ENCODE measurements at places on chromosomes 6 and 20.

- DNase-seq, result no peak
These were observed 248.6 kb upstream of the SUPT3H start for GRCh38 chr6:45626087-45626891.

GRCh38 chr6:154289818-154290508, 66.6 kb downstream of the IPCEF1 start:
- no peak for DNase-seq

- no peak for DNase-seq
These were observed 93.8 kb upstream of the LY86 start for GRCh38 chr6:6494677-6495076.

DNA sequence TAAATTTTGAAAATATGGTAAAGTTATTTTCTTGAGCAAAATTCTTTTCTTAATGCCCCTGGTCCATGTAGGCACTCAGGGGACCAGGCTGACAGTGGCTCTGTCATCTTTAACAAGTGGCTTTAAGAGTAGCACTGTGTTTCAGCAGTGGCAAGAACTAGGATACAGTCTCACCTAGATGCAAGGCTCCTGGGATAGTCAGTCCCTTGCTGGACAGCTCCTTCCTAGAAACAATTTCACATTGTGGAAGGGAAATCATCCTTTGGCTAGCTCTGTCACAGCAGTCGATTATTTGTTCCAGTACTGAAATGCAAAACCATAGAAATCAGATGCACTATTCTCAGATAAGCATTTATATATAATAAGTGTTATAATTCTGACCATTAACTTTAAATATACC, 175.4 kb upstream of the KCNQ5 start:
- DNase-seq, result no peak

- no peak for DNase-seq
These were observed 212.1 kb downstream of the EYA2 start for GRCh38 chr20:47106786-47107185.

GRCh38 chr6:125228981-125229479, 72.7 kb downstream of the HDDC2 start:
- no peak for DNase-seq

Data from right hindlimb (tissue), 1 donor.